Forelimb muscle (tissue), 1 donor: ENCODE measurements at places on chromosomes 7 and 10.

DNA sequence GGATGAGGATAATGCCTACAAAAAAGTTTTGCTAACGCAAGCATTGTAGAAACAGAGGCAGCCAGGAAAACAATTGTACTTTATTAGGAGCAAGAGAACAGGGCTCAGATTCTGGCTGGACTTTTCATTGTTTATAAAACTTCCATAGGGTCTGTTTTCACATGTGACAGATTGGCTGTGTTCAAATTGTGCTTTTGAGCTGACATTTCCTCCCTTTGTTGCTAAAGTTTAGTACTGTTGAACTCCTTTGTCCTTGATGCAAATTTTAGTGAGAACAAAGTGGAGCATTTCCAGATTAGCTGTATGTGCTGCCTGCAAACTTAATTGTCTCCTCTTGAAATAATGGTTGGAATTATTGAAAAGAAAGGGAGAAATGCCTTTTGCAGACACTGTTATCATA, 221.0 kb upstream of the FZD1 start:
- DNase-seq: no peak

- no peak for DNase-seq
Measured at GRCh38 chr7:139431459-139431858, 52.0 kb downstream of the KLRG2 start.

DNA sequence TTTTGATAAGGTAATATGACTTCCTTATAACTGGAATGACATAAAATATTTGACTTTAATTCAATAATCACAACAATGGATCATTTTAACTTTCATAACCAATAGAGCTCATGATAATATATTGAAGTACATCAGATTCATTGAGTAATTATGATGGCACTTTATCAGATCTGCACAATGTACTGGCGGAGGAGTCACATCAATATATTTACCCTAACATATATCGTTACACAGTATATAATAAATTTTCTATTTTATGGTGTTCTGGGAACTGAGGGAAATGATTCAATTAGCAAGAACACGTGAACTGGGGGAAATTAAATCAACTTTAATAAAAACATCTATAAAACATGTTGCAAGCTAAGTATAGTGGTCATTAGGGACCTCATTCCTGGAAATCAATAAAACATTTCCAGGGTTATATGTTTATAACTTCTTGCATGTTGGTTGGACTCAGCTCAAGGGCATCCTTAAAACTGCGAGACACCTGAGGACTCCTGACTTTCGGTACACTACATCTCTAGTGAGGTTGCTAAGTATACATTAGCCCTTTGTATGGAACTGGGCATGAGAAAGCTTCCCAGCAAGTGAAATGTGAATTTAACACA, 254.0 kb downstream of the KCND2 start:
- no peak for DNase-seq

GRCh38 chr10:22324413-22324812, 3.5 kb downstream of the BMI1 start:
- no peak for DNase-seq

GRCh38 chr10:103709341-103709920, 145.9 kb downstream of the SH3PXD2A start:
- no peak for DNase-seq

GRCh38 chr7:31896925-31897324, 173.3 kb downstream of the PDE1C start:
- no peak for DNase-seq

GRCh38 chr7:1671594-1672451, 1.7 kb downstream of the ELFN1 start:
- DNase-seq: no peak

GRCh38 chr7:78172267-78172757, 373.7 kb downstream of the PHTF2 start:
- DNase-seq: peak; percentile 34

DNA sequence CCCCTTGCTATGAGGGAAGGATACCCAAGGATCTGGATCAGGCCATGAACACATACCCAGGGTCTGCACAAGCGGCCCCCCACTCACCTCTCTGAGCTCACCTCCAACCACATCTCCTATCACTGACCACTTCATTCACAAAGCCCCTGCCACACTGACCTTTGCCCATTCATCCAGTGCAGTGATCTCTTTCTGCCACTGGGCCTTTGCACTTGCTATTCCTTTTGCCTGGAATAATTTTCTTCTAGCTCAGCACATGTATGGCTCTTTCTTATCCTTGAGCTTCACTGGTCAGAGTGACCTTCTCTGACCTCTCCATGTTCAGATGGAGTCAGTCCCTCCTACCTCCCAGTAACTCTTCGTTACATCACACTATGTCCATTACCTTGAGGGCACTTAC, 48.3 kb downstream of the ADRA2A start:
- DNase-seq: no peak

DNA sequence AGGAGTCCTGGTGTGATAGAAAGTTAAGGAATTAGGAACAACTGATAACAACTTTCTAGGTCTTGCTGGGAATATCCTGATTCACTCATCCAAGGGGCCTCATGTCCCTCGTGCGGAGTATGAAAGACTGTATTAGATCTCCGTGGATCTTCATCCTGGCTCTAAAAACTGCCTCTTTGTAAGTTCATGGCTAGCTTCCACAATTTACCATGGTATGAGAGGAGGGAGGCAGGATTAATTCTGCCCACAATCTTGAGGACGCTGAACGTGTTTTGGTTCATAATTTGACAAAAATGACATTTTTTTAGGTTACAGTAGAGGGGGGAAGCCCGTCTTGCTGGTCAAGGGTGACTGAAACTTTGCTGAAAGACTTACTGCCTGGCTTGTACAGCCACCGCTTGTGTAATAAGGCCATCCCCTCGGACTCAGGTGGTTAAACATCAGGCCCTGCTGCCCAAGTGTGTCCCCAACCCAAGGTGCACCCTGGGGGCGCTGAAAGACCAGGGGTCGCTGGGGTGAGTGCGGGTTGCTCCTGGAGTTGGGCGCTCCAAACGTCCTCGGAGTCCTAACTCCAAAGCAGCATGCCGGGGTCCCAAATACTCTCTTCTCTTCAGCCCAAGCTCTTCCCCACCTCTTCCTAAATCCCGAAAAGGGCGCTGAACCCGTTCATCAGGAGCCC, 733 bp downstream of the HIBADH start:
- DNase-seq: no peak

DNA sequence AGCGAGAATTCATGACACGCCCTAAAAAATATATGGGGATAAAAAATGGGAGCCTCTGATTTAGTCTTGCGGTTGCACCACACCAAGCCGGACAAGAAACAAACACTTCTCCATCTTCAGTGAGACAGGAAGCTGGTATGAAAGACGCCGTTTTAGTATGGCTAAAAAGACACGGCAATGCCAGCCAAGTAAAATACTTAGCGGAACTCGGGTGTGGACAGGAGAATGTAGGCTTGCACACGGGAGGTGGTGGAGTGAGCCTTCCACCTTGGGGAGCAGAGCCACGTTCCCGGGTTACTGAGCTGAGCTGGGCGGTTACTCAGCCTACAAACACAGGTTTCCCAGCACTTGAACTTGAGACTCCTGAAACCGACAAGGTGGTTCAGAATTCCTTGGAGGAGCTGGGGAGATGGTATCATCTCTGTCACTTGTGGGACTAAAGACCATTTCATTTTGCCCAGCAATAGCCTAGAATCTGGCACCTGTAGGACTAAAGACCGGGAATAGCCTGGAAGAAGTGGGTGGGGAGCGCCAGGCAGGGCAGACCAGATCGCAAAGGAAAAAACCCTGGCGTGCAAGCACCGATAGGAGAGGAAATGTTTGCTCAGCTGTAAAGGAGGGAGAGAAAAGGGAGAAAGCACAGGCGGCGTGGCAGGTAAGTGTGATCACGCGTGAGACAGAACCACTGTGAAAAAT, 34.8 kb upstream of the SEPHS1 start:
- no peak for DNase-seq

DNA sequence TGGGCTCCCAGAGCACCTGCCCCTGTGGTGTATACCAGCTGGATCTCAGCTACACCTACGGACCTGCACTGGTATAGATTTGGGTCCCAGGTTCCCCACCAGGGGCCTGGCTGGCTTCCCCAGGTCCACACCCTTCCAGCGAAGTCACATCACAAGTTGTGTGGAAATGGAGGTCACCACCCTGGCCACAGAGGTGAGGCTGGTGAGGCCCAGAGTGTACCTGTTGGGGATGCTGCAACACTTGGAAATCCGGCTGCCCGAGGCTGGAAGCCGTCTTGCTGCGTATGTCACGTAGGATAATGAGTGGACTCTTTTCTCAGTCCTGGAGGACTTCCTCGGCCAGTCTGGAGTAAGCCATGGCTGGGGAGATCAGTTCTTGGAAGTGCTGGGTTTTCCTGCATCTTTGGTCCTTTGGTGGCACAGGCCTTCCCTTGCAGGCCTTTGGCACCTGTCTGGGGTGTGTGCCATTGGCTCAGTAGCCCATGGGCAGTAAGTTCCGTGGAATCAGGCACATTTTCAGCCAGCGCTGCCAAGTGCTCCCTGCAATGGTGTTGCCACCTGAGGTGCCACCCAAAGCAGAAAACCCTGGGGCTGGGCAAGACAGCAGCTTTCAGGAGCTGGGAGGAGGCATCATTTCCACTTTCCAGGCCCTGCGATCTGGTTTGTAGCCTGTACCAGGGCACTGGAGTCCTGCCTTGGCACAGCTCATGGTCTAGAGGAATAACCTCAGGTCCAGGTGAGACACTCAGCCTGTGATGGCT, 97.9 kb downstream of the LHPP start:
- no peak for DNase-seq

DNA sequence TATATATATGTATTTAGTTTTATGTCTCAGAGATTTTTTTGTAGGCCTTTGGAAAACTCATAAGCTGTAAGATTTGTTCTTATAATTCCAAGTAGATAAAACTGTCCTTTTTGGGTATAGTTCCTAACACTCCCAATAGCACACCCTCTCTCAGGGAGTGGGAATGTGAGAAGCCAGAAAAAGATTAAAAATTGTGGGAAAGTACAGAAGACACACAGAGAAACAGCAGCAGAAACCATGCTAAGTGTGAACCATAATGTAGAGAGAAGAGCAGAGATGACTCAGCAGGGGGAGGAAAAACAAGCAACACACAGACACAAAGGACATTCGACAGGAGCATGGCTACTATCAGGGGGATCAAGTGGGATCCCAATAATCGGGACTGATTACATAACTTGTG, 401.6 kb downstream of the MAGI2 start:
- no peak for DNase-seq

DNA sequence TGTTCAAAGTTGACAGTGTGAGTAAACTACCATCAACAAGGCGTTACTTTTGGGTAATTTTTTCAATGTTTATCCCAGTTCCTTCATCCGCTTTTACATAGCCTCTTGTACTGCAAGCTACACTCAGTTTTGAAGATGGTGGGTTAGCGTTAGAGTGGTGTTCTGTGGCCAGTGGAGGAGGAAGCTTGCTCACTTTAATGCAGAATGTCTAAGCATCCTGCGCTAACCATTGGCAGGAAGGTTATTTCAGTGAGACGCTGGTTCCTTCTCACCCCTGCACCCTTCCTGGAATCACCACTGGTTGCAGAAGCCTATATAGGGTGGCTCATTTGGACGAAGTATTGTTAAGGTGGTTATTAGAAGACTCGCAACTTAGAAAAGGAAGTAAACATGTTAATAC, 159.1 kb downstream of the CELF2 start:
- DNase-seq: no peak

GRCh38 chr7:42645906-42646305, 266.0 kb downstream of the C7orf25 start:
- no peak for DNase-seq
